ENCODE measurements at places on chromosomes 3 and 15. TPM values are rescaled to one million over a fixed set of nuclear protein-coding genes. Genes with fewer than 3 reads are reported as not detected.

GOLGA6L10 gene
- total RNA-seq: 0.05 TPM

MED12L gene
- 0.07 TPM for total RNA-seq

LEKR1 gene
- total RNA-seq: not detected

WNT7A gene
- total RNA-seq: not detected

ERC2 gene
- 0.13 TPM for total RNA-seq
